GDM1 (cell line): ENCODE measurements at places on chromosomes 13 and 19.

DNA sequence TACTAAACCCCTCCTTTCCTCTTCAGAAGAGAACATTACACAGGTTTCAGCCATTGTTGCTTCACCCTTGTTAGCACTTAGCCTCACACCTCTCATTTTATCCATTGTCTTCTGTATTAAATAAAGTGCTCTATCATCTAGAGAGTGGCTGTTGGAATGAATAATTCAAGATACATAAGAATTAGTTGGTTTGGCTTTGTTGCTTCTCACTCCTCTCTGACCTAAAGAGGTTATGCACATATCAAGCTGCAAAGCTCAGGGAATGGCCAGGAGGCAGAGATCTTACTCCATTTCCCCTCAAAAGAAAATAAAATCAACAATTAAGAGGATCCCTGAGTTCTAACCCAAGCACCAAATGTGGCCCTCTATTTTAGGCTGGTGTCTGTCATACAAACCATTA, 79.7 kb downstream of the DCT start:
- DNase-seq, result no peak

DNA sequence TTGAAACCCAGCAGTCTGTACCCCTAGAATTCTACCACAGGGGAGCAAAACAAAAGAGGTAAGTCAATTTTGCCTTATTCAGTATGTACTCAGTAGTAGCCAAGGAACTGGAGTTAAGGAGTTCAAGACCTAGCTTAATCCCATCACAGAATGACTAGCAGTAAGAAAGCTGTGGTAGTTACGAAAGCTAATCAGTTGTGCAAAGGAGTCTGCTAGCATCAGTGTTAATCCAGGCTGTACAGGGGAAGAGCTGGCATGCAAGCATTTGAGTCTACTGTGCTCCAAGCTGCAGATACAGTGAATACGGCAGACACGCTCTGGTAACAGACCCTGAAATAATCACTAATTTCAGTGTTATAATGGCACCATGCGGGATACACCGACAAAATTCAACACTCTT, 4.7 kb downstream of the DNMT1 start:
- no peak for DNase-seq

- DNase-seq, result no peak
Observed at GRCh38 chr13:99766641-99767045, 204.9 kb downstream of the ZIC5 start.

DNA sequence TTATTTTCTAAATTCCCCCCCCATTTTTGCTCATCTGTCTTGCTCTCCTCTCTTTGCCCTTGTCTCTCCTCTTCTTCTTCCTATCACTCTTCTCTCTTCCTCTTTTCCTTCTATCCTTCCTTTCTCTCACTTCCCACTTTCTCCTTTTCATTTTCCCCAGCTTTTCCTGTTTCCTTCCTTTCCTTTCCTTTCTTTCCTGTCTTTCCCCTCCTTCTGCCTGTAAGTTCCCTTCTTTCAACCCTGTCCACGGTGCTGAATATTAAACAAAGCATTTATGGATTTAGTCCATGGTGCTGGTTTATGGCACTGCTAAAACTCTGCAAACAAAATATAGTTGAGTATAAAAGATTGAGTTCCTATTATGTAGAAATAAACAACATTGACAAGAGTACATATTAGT, 27.6 kb downstream of the SCEL start:
- DNase-seq, result no peak

- DNase-seq, result no peak
Observed at GRCh38 chr19:22945560-22945959, 57.4 kb downstream of the ZNF728 start.
